ENCODE measurements at places on chromosomes 6 and 20.
A peak's percentile ranks its signal among the peaks of the same experiment; 100 is the strongest.

DNA sequence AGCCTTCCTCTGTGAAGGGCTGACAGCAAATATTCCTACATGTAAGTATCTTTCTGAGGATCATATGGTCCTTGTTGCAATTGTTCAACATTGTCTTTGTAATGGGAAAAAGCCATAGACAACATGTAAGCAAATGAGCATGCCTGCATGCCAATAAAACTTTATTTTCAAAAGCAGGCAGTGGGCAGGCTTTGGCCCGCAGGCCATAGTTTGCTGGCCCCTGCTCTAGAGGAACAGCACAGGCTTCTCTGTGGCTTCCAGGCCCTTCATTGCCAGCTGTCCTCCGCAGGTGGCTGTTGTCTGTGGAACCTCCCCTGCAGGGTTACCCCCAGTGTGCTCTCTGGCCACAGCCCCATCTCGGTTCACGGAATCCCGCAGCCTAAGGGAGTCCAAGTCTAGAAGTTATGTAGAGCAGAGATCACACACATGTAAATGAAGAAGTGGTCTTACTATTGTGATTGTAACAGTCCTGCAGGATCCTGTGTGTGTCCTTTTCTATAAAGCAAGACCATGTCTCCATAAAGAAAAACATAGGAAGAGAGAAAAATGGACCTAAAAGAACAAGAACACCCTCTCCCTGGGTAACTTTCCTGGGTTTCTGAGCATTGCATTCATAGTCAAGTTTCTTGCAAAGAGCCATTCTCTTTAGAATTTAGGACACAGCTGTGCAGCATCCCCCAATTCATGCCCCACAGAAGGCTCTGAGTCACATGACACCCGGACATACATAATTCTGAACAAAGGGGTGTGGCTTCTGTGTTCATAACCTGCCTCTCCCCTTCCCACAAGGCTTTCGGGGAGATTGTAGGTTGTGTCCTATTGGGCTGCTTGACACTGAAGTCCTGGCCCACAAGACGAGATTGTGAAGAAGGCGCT, 10.0 kb downstream of the UNC93A start:
- DNase-seq, result no peak

DNA sequence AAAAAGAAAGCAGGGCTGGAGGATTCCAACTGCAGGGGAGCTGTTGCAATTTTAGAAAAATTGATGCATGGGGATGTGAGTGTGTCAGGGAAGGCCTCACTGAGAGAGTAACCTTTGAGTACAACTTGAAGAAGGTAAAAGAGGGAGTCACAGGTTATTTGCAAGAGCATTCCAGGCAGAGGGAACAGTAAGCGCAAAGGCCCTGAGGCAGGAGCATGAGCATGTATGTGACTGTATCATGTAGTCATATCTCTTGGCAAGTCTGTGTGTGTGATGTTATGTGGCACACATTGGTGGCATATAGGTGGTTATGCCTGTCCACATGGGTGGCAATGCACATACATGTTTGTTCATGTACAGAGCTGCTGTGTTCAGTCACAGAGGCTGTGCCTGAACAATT, 71.2 kb upstream of the ZNFX1 start:
- DNase-seq, result no peak

GRCh38 chr6:99613409-99613704, 6.7 kb downstream of the PRDM13 start:
- DNase-seq, result no peak

GRCh38 chr20:10247440-10247839, 28.8 kb downstream of the SNAP25 start:
- DNase-seq, result no peak

GRCh38 chr6:6654599-6655575, 66.4 kb downstream of the LY86 start:
- no peak for DNase-seq

DNA sequence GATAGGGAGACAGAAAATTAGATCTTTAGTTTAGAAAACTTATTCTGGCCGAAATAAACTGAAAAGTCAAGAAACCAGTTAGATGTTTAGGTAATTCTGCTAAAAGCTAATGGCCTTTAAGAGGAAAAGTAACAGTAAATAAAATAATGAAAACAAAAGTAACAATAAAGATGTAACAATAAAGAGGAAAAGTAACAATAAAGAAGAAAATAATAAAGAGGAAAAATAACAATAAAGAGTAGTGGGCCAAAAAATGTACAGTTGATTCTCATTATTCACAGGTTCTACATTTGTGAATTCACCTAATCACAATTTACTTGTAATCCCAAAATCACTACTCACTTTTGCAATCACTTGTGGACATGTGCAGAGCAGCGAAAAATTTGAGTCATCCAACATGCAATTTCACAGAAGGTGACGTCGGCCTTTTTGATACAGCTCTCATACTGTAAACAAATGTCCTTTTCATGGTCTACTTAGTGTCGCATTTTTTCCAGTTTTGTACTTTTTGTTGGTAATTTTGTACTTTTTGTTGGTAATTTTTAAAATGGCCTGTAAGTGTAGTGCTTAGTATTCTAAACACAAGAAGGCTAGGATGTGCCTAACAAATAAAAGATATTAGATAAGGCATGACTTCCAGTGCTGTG, 24.0 kb downstream of the HBS1L start:
- DNase-seq, result no peak

DNA sequence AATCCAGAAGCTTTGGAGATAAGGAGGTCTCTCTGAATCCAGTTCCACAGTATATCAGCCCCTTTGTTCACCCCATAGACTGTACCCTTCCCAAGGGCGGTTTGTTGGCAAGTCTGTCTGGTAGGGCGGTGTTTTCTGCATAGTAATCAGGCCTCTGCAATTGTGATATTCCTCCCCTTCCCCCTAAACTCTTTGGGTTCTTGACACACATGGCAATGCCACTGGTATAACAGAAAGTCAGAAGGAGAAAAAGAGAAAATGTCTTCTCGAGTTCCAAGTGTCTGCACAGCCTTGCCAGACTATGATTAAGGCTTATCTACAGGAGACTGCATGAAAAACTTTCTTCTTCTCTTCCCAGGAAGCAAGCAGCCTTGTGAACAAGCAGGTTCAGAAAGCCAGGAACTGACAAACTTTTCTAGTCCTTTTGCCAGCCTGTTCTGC, 45.6 kb downstream of the FOXO3 start:
- no peak for DNase-seq

- no peak for DNase-seq
Measured at GRCh38 chr6:37788259-37788658, 31.3 kb upstream of the ZFAND3 start.

DNA sequence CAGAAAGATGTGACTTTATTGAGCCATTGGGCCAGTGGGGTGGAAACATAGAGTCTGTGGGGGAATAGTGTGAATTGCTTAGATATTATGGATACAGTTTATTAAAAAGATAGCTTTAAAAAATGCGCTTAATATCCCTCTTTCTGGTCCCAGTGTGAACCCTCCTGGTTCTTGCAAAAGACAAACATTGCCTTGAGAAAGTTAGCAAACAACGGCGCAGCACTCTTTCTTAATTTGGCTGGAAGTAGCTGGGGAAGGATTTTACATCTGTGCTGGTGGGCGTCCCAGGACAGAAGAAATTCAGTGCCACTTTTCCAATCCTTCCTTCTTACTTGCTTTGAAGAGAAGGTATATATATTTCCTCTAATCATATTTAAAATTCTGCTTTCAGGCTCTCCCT, 191.4 kb upstream of the ZFP64 start:
- DNase-seq, result no peak

GRCh38 chr6:43851204-43851865, 81.3 kb downstream of the VEGFA start:
- DNase-seq, result peak; percentile 64

- no peak for DNase-seq
Measured at GRCh38 chr6:5286780-5287179, 25.5 kb downstream of the FARS2 start.

DNA sequence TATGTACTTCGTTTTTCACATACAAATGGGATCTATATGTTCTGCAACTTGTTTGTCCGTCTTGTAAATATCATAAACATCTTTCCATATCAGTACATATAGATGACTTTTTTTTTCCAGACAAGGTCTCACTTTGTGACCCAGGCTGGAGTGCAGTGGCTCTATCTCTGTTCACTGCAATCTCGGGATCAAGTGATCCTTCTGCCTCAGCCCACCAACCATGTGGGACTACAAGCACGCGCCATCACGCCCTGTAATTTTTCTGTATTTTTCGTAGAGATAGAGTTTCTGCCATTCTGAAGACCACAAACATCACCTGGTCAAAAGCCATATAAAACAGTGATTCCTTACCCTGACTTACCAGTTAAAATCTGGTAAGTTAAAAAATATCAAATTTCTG, 37.7 kb upstream of the SYNCRIP start:
- DNase-seq, result no peak

DNA sequence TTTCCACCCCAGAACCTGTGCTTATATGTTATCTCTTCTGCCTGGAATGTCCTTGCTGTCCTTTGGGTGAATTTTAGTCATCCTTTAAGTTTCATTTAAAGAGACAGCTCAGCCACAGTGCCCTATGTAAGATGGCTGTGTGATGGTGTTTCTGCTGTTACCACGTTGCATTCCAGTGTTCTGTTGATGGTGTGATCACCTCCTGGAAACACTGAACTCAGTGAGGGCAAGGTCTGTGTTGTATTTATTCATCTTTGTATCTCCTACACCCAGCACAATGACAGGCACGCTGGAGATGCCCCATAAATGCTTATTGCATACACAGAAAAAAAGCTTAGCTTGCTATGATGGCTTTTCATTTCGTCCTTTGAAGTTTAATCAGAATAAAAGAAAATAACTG, 102.5 kb downstream of the MAP3K7 start:
- no peak for DNase-seq

DNA sequence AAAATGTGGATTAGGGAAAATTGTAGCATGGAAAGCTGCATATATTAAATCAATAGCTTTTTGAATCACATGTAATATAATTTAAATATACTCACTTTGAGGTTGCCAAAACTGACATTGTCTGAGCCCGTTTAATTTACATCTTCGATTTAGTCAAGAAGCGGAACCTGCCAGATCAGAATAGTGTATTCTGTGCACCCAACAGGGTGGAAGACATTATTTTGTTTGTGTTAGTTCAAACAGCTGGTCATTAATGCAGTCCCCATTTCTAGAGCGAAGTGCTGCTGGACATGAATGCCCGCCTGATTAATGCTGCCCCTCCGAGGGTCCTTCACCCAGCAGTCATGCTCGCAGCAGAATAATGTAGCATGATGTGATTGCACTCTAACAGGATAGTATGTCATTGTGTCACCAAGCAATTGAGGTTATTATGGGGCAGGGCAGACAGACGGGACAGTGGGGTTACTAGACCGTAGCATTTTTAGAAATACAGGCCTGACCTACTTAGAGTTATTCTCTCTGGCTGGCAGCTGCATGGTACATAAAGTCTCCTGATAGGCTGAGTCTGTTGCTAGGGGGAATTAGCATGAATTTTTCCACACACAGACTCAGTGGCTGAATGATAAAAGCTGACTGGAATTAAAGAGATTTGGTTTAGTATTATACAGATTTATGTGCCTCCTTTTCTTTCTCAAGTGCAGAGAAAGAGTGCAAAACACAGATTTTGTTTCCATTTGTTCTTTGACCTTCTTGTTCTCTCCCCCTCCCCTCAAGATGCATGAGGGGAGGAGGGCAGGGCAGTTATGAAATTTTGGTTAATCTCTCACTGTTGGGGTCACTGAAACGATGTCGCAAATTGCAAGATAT, 147.1 kb downstream of the PRL start:
- no peak for DNase-seq

- no peak for DNase-seq
Measured at GRCh38 chr6:140460267-140460666, 1085.8 kb upstream of the CITED2 start.

- no peak for DNase-seq
Measured at GRCh38 chr6:14816116-14816859, 429.6 kb upstream of the JARID2 start.

DNA sequence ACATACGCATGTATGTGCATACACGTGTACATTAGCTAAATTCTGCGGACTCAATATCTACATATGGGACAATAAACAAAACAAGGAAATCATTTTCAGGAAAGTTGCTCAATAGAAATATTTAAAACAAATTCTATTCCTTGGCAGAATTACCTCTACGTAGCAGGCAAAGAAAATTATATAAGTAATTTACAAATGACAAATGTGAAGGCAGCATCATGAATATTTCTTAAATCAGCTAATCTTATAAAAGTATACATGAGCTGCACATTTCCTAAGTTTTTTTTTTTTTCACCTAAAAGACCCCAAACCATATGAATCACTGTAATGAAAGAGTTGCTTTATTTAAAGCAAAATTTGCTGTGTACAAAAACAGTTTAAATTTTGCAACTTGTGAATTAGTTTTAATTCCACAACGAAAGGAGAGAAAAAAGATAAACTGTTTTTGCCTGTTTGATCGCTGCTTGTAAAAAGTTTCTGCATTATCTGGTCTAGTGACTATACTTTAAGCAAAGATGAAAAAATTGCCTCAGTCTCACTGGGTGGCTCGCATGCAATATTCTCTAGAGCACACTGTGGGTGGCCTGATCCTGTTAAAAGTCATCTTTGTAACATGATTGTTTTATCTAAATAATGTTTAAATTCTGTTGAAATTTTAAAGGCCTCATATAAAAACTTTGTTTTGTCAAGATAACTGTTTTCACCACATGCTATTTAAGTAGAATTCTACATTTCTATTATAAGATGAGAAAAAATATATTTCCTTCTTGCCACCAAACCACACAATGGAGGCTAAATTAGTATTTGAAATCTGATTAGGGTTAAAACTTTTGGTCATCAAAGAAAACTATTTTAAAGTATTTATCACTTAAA, 57.1 kb downstream of the HUS1B start:
- DNase-seq, result no peak

GRCh38 chr20:708956-709355, 33.4 kb upstream of the SCRT2 start:
- no peak for DNase-seq

- DNase-seq, result no peak
Measured at GRCh38 chr20:37523012-37523391, 2.0 kb downstream of the NNAT start.
